ENCODE measurements at places on chromosomes 1 and 21. TPM values are rescaled to one million over a fixed set of nuclear protein-coding genes. Genes with fewer than 3 reads are reported as not detected.

The TRAF3IP3 gene
- not detected for total RNA-seq

The SHE gene
- total RNA-seq = under 0.01 TPM

The SHISAL2A gene
- not detected for total RNA-seq

The RNPEP gene
- 60.6 TPM for total RNA-seq

The LDLRAD1 gene
- not detected for total RNA-seq

The EDARADD gene
- not detected for total RNA-seq

The BCAN gene
- not detected for total RNA-seq

The AKR7A3 gene
- total RNA-seq = 1.4 TPM

The USP25 gene
- total RNA-seq = 28.3 TPM

The HSF2BP gene
- total RNA-seq = 0.73 TPM

The LIX1L gene
- 29.4 TPM for total RNA-seq

The C1QC gene
- not detected for total RNA-seq

The LYSMD1 gene
- 7.8 TPM for total RNA-seq

The PIK3R3 gene
- total RNA-seq = 1.5 TPM

The OVAAL gene
- not detected for total RNA-seq

The AGMAT gene
- 2.9 TPM for total RNA-seq

The CCDC190 gene
- total RNA-seq = not detected

The CLDN19 gene
- not detected for total RNA-seq

The C1orf87 gene
- not detected for total RNA-seq

The HTR6 gene
- not detected for total RNA-seq

The COL9A2 gene
- 0.73 TPM for total RNA-seq

The LCE2A gene
- not detected for total RNA-seq

The ACBD3 gene
- 52.6 TPM for total RNA-seq

The GPR153 gene
- total RNA-seq = 3.7 TPM

The ASTN1 gene
- not detected for total RNA-seq

The INSRR gene
- not detected for total RNA-seq

The FAM163A gene
- total RNA-seq = not detected

The GJA4 gene
- not detected for total RNA-seq

The KRTAP13-1 gene
- not detected for total RNA-seq

The GJC2 gene
- total RNA-seq = 1.8 TPM

The EPHA2 gene
- 0.73 TPM for total RNA-seq

Measured in subcutaneous preadipocyte (primary cell).